ENCODE measurements at places on chromosomes 4 and X. TPM values are rescaled to one million over a fixed set of nuclear protein-coding genes. Genes with fewer than 3 reads are reported as not detected.

GRCh38 chr4:89528526-89529133 lies 221.0 kb upstream of the GPRIN3 start:
- no peaks in the 10 kb centered on the region for H3K4me1 ChIP-seq
- no peak overlapping the region for H3K27ac ChIP-seq
- no peak for DNase-seq
- no peaks in the 10 kb centered on the region for H3K36me3 ChIP-seq

CXCL5 gene
- total RNA-seq = 0.21 TPM

DNA sequence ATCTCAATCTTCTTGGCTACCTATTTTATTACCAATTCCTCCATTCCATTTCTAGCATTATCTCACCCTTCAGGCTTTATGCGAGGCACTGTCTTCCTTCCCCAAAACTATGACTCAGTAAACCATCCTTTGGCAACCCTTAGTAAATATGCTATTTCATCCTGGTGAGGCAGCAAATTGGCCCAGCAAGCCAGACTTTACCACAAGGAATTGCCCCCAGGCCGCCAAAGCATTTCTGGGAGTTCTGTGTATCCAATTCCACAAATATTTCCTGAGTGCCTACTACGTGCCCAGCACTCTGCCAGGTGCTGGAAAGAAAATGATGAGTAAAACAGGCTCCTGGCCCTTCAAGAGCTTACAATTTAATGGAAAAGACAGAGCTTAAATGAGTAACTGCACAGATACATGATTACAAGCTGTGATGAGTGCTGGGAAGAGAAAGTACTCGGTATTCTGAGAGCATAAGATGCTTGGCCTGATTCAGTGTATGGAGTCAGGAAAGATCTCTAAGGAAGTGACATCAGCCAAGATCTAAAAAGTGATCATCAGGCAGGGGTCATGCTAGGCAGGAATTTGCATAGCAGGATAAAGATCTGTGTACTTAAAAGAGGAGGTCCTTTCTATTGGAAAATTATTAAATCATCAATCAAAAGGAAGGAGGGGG lies 193.8 kb downstream of the ADAMTS3 start:
- no peaks in the 10 kb centered on the region for H3K4me1 ChIP-seq
- no peak overlapping the region for H3K27ac ChIP-seq
- H3K36me3 ChIP-seq = no peaks in the 10 kb centered on the region
- no peak overlapping the region for H3K4me3 ChIP-seq

- DNase-seq = no peak
- H3K27me3 ChIP-seq = no peaks in the 10 kb centered on the region
- H3K4me1 ChIP-seq = no peaks in the 10 kb centered on the region
- H3K27ac ChIP-seq = no peak overlapping the region
- no peaks in the 10 kb centered on the region for H3K36me3 ChIP-seq
- H3K4me3 ChIP-seq = no peak overlapping the region
Measured at GRCh38 chrX:39653691-39654090, 444.1 kb downstream of the BCOR start.

DNA sequence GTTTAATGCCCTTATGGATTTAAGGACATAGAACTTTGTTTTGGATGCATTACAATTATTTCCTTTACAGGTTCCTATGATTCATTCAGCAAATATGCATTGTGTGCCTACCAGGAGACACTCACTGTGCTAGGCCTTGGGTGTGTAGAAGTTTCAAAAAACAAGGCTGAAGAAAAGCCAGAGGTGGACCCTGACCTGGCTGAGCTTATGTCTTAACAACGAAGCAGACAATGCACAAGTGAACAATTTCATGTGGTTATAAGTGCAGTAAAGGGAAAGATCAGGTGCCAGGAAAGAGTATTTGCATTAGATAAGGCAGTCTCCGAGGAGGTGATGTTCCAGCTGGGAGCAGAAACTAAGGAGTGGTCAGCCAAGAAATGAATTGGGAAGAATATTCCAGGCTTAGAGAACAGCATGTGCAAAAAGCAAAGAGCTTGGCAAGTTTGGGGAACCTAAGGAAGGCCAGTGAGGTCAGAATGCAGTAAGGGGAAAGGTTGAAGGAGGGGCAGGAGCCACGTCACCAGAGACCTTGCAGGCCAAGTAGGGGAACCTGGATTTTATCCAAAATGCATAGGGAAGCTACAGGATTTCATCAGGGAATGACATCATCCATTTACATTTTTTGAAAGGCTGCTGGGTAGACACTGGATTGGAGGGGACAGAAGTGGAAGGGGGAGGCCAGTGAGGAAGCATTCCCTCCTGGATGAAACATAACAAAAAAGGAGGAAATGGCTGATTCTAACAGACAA lies 193.6 kb downstream of the SOWAHB start:
- no peaks in the 10 kb centered on the region for H3K27me3 ChIP-seq
- no peak overlapping the region for H3K4me3 ChIP-seq
- H3K4me1 ChIP-seq = peaks cover 65% of the 10 kb centered on the region
- peak; percentile 54 for DNase-seq
- H3K36me3 ChIP-seq = no peaks in the 10 kb centered on the region

GRCh38 chrX:116618546-116618945 lies 155.8 kb upstream of the CT83 start:
- no peaks in the 10 kb centered on the region for H3K36me3 ChIP-seq
- no peak for DNase-seq
- no peaks in the 10 kb centered on the region for H3K4me1 ChIP-seq
- no peak overlapping the region for H3K4me3 ChIP-seq
- H3K27ac ChIP-seq = no peak overlapping the region

LIMCH1 gene
- 8.4 TPM for total RNA-seq

CCDC110 gene
- not detected for total RNA-seq

DNA sequence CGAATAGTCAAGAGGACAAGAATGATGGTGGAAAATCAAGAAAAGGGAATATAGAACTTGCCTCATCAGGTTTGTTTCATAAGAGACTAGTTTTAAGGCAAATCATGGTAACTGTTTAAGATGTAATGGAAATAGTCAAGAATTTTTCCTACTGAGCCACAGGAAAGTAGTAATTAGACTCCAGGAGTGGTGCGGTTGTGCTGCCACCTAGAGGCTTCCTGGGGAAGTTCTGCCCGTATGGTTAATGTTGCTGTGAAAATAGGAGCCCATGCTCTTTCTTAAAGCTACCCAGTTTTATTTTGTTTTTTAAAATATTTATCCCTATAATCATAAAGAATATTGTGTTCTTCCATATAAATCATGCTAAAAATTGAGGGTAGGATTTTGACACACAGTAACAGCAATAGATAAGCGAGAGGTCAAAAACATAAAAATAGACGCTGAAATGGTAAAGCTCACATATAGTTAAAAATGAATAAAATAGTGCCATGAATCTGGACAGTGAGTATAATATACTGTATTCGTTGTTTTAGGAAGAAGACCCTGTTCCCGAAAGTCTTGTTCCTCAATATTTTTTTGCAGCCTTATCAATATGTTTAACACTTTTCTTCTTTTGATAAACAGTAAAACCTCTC lies 87.0 kb downstream of the PHOX2B start:
- no peaks in the 10 kb centered on the region for H3K36me3 ChIP-seq
- no peak overlapping the region for H3K27ac ChIP-seq
- peak; percentile 46 for DNase-seq
- H3K27me3 ChIP-seq = no peaks in the 10 kb centered on the region
- H3K4me3 ChIP-seq = no peak overlapping the region

- no peaks in the 10 kb centered on the region for H3K27me3 ChIP-seq
- H3K4me3 ChIP-seq = no peak overlapping the region
- no peak for DNase-seq
- H3K27ac ChIP-seq = no peak overlapping the region
- H3K36me3 ChIP-seq = no peaks in the 10 kb centered on the region
Measured at GRCh38 chr4:54783402-54784110, 125.8 kb downstream of the KIT start.

GRCh38 chr4:75338352-75338880 lies 175.8 kb downstream of the RCHY1 start:
- no peak for DNase-seq
- no peaks in the 10 kb centered on the region for H3K36me3 ChIP-seq
- H3K27ac ChIP-seq = no peak overlapping the region
- no peak overlapping the region for H3K4me3 ChIP-seq

DNA sequence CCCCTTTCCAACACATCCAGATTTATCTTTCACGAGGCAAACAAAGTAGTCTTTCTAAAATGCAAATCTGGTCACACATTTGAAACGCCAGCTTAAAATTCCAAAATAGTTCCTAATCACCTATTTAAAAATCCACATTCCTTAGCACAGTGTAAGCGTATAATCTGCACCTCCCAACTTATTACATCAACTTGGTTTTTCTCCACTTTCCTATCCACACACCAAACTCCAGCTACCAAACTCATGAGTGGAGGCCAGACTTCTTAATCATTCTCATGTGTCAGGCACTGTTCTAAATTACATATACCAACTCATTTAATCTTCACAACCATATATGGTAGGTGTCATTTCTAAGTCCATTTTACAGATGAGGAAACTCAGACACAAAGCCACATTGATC lies 33.8 kb downstream of the ENOX2 start:
- H3K4me1 ChIP-seq = no peaks in the 10 kb centered on the region
- no peak overlapping the region for H3K27ac ChIP-seq
- H3K27me3 ChIP-seq = no peaks in the 10 kb centered on the region
- no peak for DNase-seq
- no peaks in the 10 kb centered on the region for H3K36me3 ChIP-seq

Measured in Caco-2 (cell line).